ENCODE measurements at places on chromosomes 5 and 9. TPM values are rescaled to one million over a fixed set of nuclear protein-coding genes. Genes with fewer than 3 reads are reported as not detected.

- DNase-seq, result no peak
These were observed 13.0 kb downstream of the MEGF9 start for GRCh38 chr9:120701248-120701647.

DNA sequence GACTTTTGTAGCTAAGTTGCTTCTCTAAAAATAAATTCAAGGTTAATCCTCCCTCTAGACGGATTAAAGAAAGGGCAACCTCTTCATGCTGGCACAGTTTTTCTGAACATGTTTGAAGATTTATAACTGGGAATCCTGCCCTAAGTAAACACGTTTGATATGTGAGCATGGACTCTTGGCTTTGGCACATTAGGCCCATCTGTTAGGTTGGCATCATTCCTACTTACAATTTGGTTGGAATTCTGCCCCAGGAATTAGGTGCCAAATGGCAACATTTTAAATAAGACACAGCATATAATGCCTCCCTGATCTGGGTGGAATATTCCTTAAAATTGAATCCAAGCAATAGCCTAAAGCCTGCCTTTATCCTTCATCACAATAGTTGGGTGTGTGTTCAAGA is 372.3 kb upstream of the CDH18 start:
- DNase-seq, result no peak

GRCh38 chr9:84206801-84207370 is 133.7 kb downstream of the SLC28A3 start:
- DNase-seq, result no peak

DNA sequence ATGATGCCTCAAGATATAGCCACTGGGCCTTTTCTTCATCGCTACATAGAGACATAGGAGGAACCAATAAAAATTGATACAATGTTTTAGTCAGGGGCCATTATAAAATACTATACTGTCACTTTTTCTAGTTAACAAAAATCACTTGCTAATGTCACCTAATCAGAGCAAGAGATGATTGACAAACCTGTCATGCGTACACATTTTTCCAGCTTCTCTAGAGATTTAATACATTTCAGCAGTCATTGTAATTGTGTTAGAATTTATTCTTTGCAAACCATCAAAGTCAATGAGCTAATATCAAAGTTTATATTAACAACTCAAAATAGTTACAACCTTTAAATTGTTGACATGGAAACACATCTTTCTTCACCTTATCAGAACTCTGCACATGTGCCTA is 513.6 kb upstream of the SEMA6A start:
- no peak for DNase-seq

The DNAI1 gene
- total RNA-seq, result 1.8 TPM

The PCDH12 gene
- not detected for total RNA-seq

The OBP2B gene
- not detected for total RNA-seq

The ABO gene
- total RNA-seq, result not detected

Data from astrocyte (in vitro differentiated cells and primary cell).